ENCODE measurements at places on chromosomes 4 and X.

DNA sequence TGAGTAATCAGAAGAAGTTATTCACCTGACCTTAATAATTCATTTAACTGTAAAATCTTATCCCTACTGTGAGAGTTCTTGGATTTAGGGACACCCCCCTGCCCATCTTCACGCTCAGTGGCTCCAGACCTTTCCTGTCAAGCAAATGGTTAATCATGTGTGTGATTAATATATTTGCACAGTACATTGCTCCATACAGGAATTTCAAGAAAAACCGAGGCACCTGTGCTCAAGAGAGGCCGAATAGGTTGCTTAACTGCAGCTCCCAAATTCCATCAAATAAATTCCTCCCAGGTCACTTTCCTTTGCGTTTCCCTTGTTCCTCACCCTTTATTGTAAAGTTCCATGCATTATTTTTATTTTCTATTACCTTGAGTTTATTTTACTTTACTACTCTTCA is 119.5 kb downstream of the STOX2 start:
- DNase-seq: no peak

- no peak for DNase-seq
These were observed 322.9 kb upstream of the F9 start for GRCh38 chrX:139207655-139208054.

GRCh38 chr4:140252141-140252741 is 98.3 kb upstream of the MAML3 start:
- peak; percentile 31 for DNase-seq

DNA sequence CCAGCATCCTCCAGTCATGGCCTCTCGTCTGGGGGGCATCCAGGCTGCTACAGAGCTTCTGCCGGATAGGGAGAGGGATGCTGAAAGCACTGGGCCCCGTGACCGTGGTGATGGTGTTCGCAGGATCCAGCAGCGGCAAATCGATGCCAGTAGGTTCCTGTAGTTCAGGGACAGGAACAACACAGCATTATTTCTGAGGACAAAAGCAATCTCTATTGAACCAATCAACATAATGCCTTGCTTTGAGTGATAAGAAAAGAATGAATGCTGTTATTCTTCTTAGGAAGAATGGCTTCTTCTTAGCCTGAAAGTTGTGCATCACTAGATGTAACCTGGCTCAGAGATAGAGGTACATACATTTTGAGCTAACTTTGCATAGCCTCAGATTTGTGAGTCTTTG is 378.6 kb downstream of the UNC5C start:
- no peak for DNase-seq

DNA sequence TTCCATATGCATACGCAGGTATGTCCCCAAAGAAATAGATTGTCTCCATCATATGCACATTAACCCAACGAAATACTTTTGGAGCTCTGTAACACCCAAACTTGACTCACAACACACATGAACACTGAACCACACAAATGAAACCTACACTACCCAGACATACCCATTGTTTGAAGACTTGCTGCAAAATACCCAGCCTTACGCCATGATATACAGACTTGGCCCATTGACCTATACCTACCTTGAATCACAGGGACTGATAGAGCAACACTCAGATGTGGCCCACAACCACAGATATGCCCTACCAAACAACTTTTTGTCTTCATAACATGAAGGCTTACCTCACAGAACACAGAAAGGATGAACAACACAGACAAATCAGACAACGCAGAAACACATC is 15.9 kb downstream of the LINC00632 start:
- DNase-seq: no peak

GRCh38 chr4:108263057-108263456 is 94.3 kb upstream of the LEF1 start:
- no peak for DNase-seq

- no peak for DNase-seq
These were observed 342.9 kb downstream of the CFAP299 start for GRCh38 chr4:80678413-80678812.

DNA sequence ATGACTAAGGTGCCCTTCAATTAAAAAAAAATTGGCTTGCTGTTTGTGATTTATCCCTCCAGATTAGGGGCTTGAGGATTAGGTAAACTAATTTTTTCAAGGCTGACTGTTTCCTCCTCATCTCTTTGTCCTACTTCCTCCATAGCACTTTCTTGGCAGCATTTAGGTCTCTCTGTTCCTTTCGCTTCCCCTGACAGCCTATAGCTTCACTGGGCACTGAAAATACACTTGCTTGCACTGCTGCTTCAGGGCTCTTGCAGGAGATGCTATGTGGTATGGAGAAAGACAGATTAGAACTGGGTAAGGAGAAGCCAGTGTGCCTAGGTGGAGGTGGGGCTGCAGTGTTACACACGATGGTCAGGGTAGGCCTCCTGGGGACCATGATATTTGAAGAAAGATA is 112.3 kb upstream of the SFRP2 start:
- no peak for DNase-seq

DNA sequence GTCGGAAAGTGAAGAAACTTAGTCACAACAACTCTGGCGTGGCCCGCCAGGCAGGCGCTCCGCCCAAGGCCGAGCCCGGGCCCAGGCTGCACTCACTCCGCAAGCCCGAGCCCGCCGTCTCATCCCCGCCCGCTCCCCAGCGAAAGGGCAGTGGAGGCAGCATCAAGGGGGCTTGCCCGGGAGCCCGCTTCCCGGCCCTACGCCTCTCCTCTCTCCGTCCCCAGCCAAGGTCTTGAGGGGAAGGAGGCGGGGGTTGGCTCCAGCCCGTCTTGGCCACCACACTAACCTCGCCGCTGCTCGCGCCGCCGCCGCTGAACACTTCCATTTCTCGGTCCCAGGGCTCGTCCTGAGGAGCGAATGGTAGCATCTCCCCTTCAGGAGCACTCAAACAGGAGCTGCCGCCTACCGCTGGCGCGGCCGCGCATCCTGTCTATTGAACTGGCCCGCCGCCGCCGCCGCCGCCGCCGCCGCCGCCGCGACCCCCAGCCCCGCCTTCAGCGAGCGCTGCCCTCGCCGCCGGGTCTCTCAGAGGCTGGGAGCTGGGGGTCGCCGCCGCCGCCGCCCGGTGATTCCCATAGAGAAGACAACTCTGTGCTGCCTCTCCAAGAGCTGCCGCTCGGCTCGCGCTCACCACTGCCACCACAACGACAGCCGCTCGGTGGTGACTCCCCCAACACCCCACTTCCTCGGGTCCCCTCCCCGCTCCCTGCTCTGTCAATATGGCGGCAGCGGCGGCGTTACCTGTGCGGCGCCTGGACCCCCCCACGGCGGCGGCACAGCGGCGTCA is at the start of gene RPS6KA6:
Gene RPS6KA6 (minus strand): TSS at position 667 of the 787 bp plus-strand sequence. CDS start 300 bp downstream, at position 367.
- no peak for DNase-seq

GRCh38 chr4:23835774-23836478 is 53.9 kb downstream of the PPARGC1A start:
- DNase-seq: no peak

GRCh38 chr4:67550451-67550850 is 5.1 kb upstream of the CENPC start:
- DNase-seq: no peak

DNA sequence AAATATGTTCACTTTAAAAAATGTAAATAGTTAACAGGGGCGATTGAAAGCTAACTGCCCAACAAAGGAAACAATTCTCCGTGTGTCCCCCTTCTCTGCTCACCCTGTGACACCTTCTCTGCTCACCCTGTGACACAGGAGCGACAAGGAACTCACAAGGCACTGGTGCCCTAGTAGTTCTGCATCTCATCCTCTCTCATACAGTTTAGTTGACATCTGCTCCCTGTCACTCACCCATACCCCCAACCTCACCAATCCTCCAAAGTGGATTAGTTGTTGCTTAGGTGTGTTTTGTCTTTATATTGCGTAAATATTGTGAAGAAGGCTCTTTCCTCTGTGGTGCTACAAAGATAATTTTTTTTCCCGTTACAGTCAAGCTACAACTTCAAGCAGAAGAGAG is 46.4 kb downstream of the NUDT6 start:
- DNase-seq: no peak

GRCh38 chr4:152306541-152306940 is 229.4 kb downstream of the FBXW7 start:
- DNase-seq: no peak

DNA sequence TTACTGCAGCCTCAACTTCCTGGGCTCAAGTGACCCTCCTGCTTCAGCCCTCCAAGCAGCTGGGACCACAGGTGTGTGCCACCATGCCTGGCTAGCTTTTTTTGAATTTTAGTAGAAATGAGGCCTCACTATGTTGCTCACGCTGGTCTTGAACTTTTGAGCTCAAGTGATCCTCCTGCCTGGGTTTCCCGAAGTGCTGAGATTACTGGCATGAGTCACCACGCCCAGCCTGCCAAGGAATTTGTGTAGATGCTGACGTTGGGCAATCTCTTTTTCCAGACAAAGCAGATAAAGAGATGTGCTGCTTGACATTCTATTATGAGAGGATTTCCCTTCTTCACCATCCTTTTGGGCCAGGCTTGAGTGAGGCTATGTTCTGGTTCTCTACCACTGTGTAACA is 254.5 kb upstream of the RPS6KA3 start:
- DNase-seq: no peak

GRCh38 chr4:139682741-139683151 is 17.1 kb downstream of the MGST2 start:
- no peak for DNase-seq

GRCh38 chr4:83876047-83876446 is 340.1 kb downstream of the GPAT3 start:
- DNase-seq: no peak

DNA sequence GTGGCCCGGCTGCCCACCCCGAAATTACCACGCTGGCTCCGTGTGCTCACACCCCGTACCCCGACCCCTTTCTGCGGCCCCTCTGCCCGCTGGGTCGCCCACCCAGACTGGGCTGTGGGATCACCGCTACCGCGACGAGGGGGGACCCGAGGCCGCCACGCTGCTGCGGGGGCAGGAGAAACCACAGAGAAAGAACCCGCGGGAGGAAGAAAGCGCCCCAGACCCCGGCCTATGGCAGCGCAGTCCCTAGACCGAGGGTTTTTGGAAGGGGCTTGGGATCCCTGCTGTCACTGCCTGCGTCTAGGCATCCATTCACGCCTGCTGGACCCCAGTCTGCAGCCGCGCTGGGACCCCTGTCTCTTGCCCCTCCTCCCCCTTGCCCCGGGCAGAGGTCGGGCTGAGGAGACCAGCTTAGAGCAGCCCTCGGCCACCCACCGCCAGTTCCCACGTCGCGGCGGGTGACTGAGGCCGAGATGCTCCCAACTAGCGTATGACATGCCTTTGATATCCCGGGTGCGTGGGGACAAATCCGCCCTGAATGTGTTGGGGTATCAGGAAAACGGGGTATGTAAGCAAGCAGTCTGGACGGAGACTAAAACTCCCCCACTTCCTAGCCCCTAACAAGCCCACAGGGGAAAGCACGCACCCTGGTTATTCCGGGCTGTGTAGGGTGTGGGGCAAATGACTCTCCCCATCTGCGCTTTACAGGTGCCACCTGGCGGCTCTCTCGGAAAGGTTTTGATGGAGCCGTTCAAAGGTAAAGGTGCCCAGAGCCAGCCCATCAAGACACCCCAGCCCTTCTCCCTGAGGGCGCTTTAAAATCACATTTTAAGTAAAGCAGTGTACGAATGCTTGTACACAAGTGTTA is 862 bp upstream of the INPP4B start:
- DNase-seq: peak; percentile 58

GRCh38 chr4:147590249-147590920 is 26.8 kb upstream of the TMEM184C start:
- DNase-seq: peak; percentile 86

GRCh38 chr4:89551191-89551590 is 243.6 kb upstream of the GPRIN3 start:
- DNase-seq: no peak

- DNase-seq: no peak
These were observed 10.9 kb upstream of the ABCG2 start for GRCh38 chr4:88169298-88169697.

DNA sequence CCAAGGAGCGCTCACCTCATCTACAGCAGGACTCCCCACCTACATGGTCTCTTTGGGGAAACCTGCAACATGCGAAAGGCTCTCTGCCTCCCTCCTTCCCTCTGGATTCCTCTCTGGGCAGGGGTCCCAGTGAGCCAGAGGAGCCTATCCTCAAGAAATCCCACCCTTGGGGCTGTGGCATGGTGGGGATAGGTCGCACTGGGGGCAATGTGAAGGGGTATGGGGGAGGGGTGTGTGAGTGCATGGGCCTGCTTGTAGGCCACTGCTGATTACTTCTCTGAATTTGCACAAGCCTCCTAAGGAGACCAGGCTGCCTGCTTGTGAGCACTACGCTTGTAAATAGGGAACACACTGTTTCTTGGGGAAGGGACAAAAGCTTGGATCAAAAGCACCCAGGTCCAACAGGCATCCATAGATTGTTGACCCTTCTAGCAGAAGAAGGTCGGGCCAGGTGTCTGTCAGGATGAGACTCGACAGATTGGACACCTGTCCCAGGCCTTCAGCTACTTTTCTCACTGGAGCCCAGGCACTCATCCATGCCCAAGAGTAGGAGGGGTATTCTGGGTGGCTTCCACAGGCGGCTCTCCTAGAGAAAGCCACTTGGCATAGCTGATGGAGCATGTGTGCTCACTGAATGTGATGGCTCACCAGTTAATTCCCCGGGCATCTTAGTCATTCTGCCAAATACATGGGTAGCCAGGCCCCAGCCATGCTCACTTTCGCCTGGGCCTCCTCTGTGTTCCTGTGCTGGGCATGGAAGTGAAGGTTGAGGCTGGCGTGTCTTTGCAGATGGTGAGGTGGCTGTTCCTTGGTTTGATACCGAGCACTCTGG is 75.0 kb downstream of the NBDY start:
- no peak for DNase-seq

- no peak for DNase-seq
These were observed 223.8 kb upstream of the BOD1L1 start for GRCh38 chr4:13851085-13851940.

DNA sequence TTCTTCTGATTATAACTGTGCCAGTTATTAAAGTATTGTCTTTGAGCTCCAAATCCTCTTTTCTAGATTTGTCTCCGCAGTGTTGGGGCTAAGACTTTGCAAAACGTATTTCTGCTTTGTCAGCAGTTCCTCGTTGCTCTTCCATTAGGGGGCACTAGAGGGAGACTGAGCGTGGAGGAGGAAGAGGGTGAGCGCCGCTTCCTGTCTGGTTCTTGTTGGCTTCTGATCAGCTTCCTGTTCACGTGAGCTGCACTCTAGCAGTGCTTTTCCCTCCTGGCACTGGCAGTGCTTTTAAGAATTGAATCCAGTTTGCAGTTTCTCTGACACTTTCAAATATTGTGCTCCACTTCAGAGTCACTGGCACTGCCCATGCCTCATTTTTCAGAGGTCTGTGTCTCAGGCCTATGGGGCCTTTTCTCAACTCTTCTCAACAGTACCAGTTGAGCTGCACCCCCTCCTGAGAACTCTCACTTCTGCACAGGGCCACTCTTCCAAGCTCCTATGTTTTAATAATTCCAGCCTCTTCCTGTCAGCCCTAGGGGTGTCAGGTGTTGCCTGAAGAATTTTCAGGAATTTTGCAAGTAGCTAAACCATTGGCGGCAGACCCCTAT is 54.4 kb upstream of the LCORL start:
- peak; percentile 33 for DNase-seq

DNA sequence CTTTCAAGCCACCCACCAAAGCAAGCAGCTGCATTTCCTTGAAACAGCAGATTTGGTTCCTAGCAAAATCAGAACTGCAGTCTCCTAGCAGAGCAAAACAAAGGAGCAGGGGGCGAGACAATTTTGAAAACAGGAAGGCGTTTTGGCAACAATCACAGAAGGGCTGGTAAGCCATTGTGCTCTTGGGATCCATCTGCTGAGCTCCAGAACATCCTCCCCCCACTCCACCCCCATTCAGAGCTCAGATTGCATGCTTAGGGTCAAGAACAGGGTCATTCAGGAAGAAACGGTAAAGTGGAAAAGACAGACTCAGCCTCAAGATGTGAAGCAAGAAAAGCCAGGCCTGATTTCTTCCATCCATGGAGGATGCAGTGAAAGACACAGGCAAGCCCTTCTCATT is 7.6 kb upstream of the PCDH19 start:
- DNase-seq: no peak

- no peak for DNase-seq
These were observed 33.4 kb upstream of the MAGEC2 start for GRCh38 chrX:142238536-142238935.

Data from stomach (tissue), 19 donors.